ENCODE measurements at places on chromosomes 12 and 14.
A peak's percentile ranks its signal among the peaks of the same experiment; 100 is the strongest.

- peak; percentile 96 for DNase-seq
These were observed 122.7 kb downstream of the SLC38A6 start for GRCh38 chr14:61103541-61104339.

DNA sequence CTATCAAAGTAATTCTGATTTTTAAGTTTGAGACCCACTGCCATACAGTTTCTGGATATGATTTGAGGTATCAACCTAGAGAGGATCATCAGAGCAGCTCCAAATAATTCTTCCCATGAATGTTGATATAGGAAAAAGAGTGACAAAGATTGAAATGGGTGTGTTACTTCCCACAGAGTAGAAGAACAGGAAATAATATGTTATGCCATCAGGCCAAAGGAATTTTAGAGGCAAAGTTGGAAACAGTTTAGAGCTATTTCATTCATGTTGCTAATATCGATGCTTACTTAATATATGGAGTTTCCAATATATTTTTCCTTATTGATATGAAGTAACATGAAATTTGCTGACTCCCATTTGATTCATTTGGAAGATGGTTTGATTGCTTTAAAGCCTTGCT, 8.9 kb upstream of the MSRB3 start:
- DNase-seq = peak; percentile 30

- DNase-seq = no peak
These were observed 1305.0 kb downstream of the LRFN5 start for GRCh38 chr14:42911642-42912041.

GRCh38 chr12:50842637-50843493, at the start of gene TMPRSS12:
Gene TMPRSS12 (plus strand): TSS chr12:50842926. CDS start chr12:50842965, 39 bp downstream.
- DNase-seq = no peak

DNA sequence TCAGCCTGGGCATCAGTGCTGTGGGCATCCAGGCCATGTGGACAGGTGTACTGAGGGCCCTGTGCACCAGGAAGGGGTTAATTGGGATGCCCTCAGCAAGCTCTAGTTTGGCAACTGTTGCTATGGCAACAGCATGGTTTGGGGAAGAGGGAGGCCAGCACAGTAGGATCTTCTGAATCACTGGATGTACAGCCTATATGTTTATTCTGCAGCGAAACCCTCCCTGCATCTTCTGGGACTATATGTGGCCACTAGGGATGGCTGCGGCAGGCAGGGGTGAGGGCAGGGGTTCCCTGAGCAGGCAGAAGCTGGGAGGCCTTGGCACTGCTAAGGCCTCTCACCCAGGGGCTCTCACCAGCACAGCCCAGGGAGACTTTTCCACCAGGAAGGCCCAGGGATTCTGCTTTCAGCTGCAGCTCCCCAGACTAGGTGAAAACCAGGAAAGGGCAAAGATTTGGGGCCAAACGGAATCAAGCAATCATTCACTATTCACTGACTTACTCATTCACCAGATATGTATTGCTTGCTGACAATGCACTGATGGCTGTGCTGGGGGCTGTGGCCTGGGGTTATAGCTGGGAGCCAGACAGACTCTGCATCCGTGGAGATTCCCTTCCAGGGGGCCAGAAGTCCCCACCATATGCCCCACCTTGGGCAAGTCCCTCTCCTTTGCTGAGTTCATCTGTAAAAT, 42.8 kb downstream of the IRF2BPL start:
- no peak for DNase-seq

DNA sequence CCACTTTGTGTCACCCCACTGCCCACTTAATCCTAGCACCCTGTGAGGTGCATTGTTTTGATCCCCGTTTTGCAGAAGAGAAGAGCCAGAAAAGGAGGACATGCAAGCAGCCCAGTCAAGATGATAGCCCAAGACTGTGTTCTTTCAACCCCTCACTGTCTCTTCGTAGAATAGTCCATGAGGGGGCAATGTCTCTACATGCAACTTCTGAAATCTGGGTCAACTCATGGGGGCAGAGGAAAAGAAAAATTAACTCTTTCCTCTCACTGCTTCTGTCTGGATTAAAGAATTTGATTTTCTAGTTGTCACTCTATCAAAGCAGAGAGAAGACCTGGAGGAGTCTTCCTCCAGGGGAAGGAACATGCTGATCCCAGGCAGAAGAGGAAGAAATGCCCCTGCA, 229.6 kb upstream of the NOS1 start:
- DNase-seq = no peak

DNA sequence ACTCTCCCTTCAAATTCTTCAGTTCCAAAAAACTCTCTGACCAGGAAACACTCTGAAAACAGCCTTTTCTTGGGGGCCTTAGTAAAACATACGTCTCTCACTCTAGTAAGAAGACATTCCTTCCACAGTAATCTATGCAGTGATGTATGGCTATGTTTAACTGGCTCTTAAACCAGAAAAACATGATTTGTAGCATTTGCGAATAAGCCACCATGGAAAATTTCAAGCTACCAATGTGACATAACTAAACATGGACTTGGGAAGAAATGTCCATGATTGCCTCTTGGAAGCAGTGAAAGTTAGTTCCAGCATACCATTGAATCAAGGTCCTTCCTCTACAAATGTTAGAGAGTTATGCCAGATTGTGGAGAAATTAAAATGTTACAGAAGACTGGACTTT, 121.5 kb upstream of the ATF7IP start:
- no peak for DNase-seq

DNA sequence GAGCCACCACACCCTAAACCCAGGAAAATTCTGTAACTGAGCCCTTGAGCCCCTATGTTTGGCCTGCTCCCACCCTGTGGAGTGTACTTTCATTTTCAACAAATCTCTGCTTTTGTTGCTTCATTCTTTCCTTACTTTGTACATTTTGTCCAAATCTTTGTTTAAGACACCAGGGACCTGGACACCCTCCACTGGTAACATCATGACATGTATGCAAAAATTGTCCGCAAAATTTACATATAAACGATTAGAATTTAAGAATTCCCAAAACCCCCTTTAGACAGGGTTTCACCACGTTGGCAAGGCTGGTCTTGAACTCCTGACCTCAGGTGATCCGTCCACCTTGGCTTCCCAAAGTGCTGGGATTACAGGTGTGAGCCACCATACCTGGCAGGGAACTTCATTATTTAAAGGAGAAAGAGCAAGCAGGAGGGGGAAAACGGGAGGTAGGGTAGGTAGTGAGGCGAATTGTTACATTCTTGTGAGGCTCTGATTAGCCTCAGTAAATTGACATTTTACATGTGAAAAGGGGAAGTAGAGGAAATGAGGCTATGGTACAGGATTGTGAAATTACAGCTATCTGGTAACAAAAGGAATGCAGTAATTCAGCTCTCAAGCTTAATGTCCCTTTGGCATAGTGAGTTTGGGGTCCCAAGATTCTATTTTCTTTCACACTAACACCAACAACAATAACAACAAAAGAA, 27.6 kb downstream of the TUBA1A start:
- no peak for DNase-seq

- no peak for DNase-seq
These were observed 352.0 kb downstream of the BCAT1 start for GRCh38 chr12:24596768-24597388.

DNA sequence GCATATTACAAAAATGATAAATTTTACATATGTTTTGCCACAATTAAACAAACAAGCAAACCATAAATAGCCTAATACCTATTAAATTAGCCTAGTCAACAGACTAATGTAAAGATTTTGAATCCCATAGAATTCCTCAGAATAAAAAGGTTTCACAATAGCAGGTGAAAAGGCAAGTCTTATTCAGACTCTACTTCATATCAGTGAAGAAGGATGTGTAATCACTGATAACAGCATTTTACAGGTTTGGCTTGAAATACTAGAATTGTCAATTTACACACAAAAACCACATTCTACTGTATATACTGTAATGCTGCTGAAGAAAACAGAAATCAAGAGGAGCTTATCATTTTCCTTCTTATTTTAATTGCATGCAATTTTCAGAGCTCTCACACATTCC, 90.8 kb upstream of the SSTR1 start:
- DNase-seq = no peak

DNA sequence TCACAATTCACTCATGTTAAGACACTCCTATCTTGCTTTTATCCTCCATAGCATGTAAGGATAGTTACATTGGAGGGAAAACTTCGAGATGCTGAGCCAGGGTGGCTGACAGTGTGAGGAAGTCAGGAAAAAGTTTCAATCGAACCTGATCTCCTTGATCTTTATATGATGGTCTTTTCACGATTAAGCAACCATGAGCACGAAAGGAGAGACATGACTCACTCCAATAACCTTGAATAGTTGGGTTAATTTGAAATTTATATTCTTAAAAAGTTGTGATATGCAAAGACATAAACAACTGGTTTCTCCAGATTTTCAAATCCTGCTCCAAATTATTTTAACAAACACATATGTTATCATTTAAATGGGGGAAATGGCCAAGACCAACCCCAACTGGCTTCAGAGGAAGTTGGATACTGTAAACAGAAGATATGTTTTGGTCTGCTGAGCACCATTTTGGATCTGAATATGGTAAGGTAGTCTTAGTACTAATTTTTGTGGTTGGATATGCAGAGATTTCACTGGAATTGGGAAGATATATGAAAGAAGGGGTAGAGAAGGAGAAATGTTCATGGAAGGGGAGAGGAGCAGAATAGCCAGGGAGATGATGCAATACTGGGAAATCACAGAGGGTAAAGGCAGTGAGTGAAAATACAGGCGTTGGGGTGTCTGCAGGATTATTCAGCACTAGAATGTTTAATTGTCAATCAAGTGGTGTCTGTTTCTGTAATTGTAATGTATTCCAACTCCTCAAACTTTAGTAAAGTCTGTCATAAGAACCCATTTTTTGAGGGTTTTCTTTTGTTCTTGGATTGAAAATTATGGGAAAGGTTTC, 185.2 kb upstream of the SLC38A2 start:
- no peak for DNase-seq

- DNase-seq = no peak
These were observed 871.3 kb downstream of the GALC start for GRCh38 chr14:87121716-87122115.

GRCh38 chr12:14700935-14701334, 4.5 kb upstream of the GUCY2C start:
- DNase-seq = no peak

- DNase-seq = no peak
These were observed 1.3 kb upstream of the ARHGEF25 start for GRCh38 chr12:57609781-57610553.

DNA sequence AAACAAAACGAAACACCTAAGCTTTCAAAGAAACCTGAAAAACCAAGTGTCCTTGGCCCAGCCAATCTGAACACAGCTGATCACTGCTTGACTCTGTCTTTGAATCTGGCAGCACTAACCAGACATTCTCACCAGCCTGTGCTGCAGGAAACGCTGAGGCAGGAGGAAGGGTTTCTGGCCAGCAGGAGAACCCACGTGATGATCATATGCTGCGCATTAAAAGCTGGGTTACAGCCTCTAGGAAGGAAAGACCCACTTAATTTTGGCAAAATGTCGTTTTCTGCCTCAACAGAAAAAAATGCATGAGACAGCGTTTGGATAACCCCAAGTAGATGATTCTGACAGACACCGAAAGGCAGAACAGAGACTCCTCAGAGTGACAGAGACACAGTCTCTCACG, 9.8 kb downstream of the APPL2 start:
- DNase-seq = peak; percentile 24

- no peak for DNase-seq
These were observed 175.3 kb downstream of the TSPAN9 start for GRCh38 chr12:3252450-3252891.

DNA sequence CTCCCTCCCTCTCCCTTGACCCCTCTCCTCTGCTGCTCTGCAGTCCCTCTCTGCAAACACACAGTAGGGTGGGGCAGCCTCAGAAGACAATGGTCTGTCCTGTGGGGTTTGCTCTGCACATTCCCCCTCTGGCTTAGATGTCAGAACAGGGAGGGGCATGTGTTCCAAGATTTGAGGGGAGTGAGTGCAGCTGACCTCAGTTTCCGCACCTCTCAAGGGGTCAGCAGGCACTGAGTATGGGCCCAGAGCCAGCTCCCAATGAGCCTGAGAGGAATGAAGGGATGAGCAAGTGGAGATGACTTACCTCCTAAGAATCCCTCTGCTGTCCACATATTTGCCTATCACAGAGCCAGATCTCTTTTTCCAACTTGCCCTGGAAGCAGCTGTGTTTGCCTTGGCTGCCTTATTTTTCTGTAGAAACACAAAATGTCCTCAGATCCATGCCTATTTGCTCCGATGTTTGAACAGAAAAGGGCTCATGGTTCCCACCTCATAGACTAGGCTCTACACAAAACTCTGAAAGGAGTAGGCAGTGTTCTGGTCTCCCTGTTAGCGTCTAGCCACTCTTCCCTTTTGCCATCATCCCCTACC, 111.4 kb downstream of the CRACR2A start:
- DNase-seq = peak; percentile 68

DNA sequence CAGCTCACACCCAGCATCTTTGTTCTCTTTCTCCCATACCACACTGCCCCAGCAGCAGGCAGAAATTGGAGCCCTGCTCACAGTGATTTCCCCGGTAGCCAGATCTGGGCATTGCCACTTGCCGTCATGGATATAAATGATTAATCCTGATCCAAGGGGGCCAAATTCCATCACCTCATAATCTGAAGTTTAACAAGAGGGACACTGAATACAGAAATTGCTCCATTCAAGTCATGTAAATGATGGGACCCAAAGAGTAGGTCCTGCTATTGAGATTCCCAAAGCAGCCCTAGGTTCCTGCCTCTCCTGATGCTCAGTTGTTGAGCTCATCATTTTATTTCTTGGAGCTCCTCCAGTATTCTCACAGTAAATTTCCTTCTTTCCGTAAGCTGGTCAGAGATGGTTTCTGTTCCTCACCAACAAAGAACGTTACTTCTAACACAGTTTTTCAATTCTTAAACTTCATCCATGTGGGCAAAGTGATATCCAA, 11.7 kb downstream of the ITPR2 start:
- DNase-seq = no peak

Data from HS-27A (cell line).